Upper lobe of right lung (tissue), 1 donor: ENCODE measurements at places on chromosomes 12 and 14.

- H3K27ac ChIP-seq = no peak overlapping the region
- no peaks in the 10 kb centered on the region for H3K4me1 ChIP-seq
- no peaks in the 10 kb centered on the region for H3K36me3 ChIP-seq
- no peak overlapping the region for H3K4me3 ChIP-seq
- DNase-seq = no peak
These were observed 17.5 kb upstream of the BICD1 start for GRCh38 chr12:32089156-32089555.

DNA sequence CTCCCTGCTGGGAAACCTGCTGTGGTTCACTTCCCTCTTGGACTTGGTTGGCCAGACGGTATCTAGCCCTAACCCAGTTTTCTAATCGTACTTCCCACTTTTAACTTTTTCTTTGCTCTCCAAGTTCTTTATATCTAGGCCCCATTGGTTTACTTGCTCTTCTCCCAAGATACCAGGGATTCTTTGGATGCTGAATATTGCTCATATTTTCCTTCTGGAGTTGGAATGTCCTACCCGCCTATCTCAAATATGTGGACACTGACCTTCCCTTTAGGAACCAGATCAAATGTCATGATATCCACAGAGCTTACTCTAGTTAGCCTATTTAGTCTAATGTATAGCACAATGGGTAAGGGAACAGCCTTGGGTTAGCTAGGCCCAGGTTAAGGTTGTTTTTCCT, 228.6 kb downstream of the DACT1 start:
- H3K27ac ChIP-seq = no peak overlapping the region
- no peaks in the 10 kb centered on the region for H3K4me1 ChIP-seq
- no peaks in the 10 kb centered on the region for H3K36me3 ChIP-seq

DNA sequence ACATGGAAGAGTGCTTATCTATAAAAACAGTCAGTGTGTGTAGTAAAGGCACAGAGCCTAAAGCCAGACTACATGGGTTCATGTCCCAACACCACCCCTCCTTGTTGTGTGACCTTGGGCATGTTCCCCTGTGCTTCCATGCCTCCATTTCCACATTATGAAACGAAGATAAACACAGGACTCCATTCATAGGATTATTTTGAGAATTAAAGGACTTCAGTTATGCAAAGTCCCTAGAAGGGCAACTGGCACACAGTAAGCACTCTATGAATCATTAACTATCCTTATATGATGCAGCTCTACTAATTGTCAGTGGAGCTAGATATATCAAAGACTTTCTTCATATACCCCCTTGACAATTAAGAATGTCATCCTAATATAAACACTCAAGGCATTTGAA, 17.8 kb downstream of the IFNG-AS1 start:
- DNase-seq = no peak
- no peak overlapping the region for H3K27ac ChIP-seq
- no peak overlapping the region for H3K4me3 ChIP-seq
- no peaks in the 10 kb centered on the region for H3K36me3 ChIP-seq
- H3K4me1 ChIP-seq = no peaks in the 10 kb centered on the region
- no peaks in the 10 kb centered on the region for H3K27me3 ChIP-seq

GRCh38 chr12:65355461-65355860, 77.0 kb downstream of the MSRB3 start:
- no peak overlapping the region for H3K4me3 ChIP-seq
- H3K27ac ChIP-seq = no peak overlapping the region
- no peaks in the 10 kb centered on the region for H3K36me3 ChIP-seq

DNA sequence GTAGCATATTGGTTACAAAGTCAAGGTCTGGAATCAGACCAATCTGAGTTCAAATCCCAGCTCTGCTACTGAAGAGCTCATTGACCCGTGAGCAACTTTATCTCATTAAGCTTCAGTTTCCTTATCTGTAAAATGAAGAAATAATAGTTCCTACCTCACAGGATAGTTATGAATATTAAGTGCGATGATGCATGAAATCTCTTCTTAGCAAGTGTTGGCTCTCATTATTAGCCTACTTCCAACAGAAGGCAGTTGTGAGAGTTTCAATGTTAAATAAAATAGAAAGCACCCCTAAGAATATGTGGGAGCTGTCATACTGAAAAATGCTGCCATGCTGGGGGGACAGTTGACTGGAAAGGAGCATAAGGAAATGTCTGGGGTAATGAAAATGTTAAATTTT, 39.0 kb upstream of the ITPR2 start:
- no peak for DNase-seq
- no peak overlapping the region for H3K27ac ChIP-seq
- no peaks in the 10 kb centered on the region for H3K27me3 ChIP-seq
- H3K36me3 ChIP-seq = no peaks in the 10 kb centered on the region
- H3K4me3 ChIP-seq = no peak overlapping the region

GRCh38 chr12:29278673-29279420, 102.1 kb downstream of the ERGIC2 start:
- DNase-seq = no peak
- H3K4me1 ChIP-seq = no peaks in the 10 kb centered on the region
- H3K4me3 ChIP-seq = no peak overlapping the region
- no peaks in the 10 kb centered on the region for H3K27me3 ChIP-seq
- H3K36me3 ChIP-seq = no peaks in the 10 kb centered on the region

- H3K36me3 ChIP-seq = no peaks in the 10 kb centered on the region
- no peak for DNase-seq
- no peaks in the 10 kb centered on the region for H3K4me1 ChIP-seq
- no peak overlapping the region for H3K4me3 ChIP-seq
These were observed 66.4 kb downstream of the OTOGL start for GRCh38 chr12:80165746-80166145.

GRCh38 chr14:36505181-36505815, 14.7 kb downstream of the NKX2-1 start:
- H3K4me1 ChIP-seq = no peaks in the 10 kb centered on the region
- peak overlapping the region; percentile 39 for H3K4me3 ChIP-seq
- DNase-seq = peak; percentile 86
- peak overlapping the region; percentile 91 for H3K27ac ChIP-seq
- peaks cover 89% of the 10 kb centered on the region for H3K27me3 ChIP-seq

GRCh38 chr12:111580119-111580425, 19.0 kb downstream of the ATXN2 start:
- DNase-seq = peak; percentile 23
- peaks cover 9% of the 10 kb centered on the region for H3K4me1 ChIP-seq
- no peaks in the 10 kb centered on the region for H3K27me3 ChIP-seq
- H3K36me3 ChIP-seq = no peaks in the 10 kb centered on the region

DNA sequence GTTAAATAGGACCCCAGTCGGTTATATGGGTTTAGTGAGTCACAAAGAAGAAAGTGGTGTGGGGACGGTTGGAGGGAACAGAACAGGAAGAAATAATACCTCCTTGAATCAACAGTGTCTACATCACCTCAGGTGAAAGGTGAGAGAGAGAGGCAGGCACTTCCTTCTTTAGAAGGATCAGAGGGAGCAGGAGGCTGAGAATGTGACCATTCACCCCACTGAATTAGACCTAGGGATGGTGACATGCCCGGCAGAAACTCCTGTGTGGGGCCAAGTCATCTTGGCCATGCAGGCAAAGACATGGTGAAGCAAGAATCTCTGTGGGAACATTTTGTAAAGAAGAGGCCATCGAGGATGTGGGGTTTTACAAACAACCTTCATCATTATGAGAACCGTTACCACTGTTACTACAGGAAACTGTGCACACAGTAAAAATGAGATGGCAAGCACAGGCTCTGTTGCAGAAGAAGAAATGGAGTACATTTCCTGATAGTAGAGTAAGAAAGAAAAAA, 1196.9 kb downstream of the VRK1 start:
- H3K27me3 ChIP-seq = no peaks in the 10 kb centered on the region
- no peaks in the 10 kb centered on the region for H3K4me1 ChIP-seq
- no peak for DNase-seq
- H3K27ac ChIP-seq = no peak overlapping the region
- no peak overlapping the region for H3K4me3 ChIP-seq
- H3K36me3 ChIP-seq = no peaks in the 10 kb centered on the region

DNA sequence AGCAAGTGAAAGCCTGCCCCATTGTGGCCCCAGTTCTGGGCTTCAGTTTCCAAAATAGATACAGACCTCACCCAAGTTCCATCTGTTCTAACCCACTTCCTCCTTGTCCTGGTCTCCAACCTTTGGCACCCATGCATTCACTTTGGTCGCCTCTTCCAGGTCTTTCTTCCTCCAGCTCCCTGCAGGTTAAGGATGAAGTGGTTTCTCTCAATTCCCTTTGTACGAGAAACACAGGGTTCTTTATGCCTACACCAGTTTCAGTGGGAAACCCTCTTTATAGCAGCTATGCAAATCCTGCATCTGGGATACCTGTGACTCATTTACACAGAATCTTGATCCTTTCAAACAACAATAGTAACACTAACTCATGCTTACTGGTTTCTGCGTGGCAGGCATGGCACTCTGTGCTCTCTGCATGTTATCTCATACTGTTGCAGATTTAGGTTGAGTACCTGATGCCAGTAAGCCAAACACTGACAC, 110.6 kb upstream of the AMIGO2 start:
- H3K4me3 ChIP-seq = no peak overlapping the region
- H3K36me3 ChIP-seq = no peaks in the 10 kb centered on the region
- H3K4me1 ChIP-seq = peaks cover 27% of the 10 kb centered on the region
- no peak overlapping the region for H3K27ac ChIP-seq
- no peaks in the 10 kb centered on the region for H3K27me3 ChIP-seq
- no peak for DNase-seq

- DNase-seq = no peak
- H3K27me3 ChIP-seq = no peaks in the 10 kb centered on the region
- H3K27ac ChIP-seq = no peak overlapping the region
- H3K4me3 ChIP-seq = no peak overlapping the region
These were observed 196.1 kb upstream of the ALG10B start for GRCh38 chr12:38120438-38120837.

DNA sequence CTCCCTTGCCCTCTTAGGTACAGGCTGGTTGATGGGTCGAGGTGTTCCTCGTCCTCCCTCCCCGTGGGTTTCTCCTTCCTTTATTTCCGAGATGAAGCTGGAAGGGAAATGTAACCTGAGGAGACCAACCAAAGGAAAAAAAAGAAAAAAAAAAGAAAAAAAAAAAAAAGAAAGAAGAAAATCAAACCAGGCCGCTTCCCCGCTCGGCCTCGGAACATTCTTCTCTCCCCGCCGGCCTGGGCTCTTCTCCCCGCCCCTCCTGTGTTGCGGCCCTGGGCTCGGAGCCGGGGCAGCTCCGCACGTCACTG, 1.6 kb upstream of the NFATC4 start:
- peak overlapping the region; percentile 56 for H3K4me3 ChIP-seq
- DNase-seq = no peak
- H3K27ac ChIP-seq = peak overlapping the region; percentile 83
- H3K4me1 ChIP-seq = peaks cover 23% of the 10 kb centered on the region

DNA sequence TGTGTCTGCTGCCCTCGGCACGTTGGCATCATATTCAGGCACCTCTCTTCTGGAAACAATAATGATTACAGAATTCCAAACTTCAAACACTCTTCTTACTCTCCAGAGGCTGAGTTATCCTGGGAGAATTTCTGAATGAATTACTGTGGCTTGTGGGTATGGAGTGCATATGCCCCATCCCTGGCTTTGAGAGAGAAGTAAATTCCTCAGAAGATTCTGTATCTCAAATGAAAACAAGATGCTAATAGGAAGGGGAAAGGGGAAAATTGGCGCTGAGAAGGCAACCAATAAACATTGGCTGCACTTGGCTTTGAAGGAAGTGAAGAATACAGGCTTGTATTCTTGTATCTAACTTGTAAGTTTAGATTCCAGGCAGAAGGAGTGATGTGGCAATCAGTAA, 132.0 kb upstream of the NOVA1 start:
- no peak overlapping the region for H3K27ac ChIP-seq
- H3K36me3 ChIP-seq = no peaks in the 10 kb centered on the region
- H3K27me3 ChIP-seq = no peaks in the 10 kb centered on the region

- no peaks in the 10 kb centered on the region for H3K36me3 ChIP-seq
- no peak overlapping the region for H3K27ac ChIP-seq
These were observed 159.9 kb upstream of the ALG10B start for GRCh38 chr12:38156497-38157245.

DNA sequence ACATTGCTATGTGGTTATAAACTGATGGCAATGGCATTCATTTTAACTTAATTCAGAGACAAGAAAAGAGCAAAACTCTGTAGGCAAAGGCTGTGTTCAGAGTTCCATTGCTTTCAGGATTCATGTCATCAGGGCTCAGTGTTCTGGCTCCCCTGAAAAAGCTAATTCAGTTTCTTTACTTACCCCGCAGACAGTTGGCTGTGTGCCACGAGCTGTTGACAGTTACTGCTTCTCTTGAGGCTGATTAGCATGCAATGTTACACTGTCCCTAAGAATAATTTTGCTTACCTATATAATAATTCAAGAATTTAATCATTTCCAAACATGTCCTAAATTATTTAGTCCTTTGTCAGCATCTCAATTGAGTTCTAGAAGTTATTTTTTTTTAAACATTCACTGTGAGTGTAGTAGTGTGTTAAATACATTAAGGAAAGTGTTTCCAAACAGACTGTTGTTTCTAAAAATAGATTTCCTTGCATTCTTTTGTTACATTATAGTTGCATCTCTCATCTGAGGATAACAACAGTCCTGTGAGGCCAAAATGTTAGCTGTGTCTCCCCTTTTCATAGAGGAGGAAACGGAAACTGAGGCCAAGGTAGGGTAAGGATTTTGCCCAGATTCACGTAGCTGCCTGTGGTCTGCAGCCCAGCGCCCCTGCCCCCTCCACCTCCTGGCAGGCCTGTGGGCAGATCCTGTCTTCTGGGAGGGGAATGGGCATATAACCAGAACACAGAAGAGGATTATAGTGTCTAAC, 98.6 kb downstream of the PELI2 start:
- DNase-seq = no peak
- H3K4me1 ChIP-seq = peaks cover 49% of the 10 kb centered on the region
- no peaks in the 10 kb centered on the region for H3K36me3 ChIP-seq

DNA sequence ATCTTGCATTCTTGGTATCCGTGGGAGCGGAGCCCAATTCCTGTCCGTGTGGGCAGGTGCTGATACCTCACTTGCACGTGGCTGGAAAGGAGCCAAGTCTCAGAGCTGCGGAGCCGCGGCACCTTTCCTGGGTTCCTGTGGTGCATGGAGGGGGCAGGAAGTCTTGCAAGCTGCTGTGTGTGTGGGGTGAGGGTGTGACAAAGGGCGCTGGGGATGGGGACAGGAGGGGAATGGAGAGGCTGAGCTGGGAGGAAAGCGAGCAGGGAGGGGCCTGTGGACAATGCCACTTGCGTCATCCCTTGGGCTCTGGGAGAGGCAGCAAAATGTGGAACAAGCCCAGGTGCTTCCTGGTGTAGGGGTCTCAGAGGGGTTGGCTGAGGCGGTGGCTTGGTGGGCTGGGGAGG, 86.7 kb downstream of the CALM1 start:
- H3K27me3 ChIP-seq = no peaks in the 10 kb centered on the region
- DNase-seq = no peak
- no peak overlapping the region for H3K4me3 ChIP-seq
- peaks cover 7% of the 10 kb centered on the region for H3K4me1 ChIP-seq
- no peaks in the 10 kb centered on the region for H3K36me3 ChIP-seq

DNA sequence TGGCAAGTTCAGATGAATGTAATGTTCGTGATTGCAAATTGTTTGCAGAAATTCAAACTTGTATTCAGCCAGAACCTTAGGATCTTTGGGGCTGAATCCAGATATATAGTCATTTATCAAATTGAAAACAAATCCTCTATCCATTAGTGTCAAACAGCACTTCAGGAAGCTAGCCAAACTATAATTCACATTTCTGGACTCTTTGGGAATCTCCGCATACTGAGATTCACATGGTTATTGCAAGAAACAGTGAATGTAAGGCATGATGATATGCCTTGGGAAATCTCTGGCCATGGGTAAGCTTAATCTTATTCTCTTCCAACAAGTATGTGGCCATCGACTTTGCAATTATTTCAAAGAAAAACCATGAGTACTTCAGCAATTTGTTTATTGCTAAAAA, 98.5 kb downstream of the KLHL28 start:
- no peak overlapping the region for H3K4me3 ChIP-seq
- DNase-seq = no peak
- no peaks in the 10 kb centered on the region for H3K4me1 ChIP-seq
- H3K27me3 ChIP-seq = no peaks in the 10 kb centered on the region
